Caco-2 (cell line): ENCODE measurements at places on chromosomes 7 and 10.

GRCh38 chr7:158559356-158559755, 28.3 kb downstream of the PTPRN2 start:
- DNase-seq: no peak

DNA sequence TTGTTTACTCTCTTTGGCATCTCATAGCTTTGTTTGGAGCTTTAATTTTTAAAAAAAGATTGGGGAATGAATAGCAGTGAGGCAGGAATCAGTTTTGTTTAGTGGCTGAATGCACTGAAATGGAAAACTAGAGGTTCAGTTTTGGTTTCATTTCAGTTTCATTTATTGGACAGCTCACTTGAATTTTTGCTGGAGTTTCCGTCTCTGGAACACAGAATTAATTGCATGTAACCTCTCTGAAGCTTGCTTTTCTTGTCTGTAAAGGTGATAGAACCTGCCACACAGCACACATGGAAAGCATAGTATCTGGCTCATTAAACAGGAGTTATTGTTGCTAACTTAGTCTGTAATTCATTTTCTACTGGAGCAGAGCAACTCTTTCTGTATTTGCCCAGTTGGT, 7.1 kb downstream of the GRM8 start:
- DNase-seq: no peak

DNA sequence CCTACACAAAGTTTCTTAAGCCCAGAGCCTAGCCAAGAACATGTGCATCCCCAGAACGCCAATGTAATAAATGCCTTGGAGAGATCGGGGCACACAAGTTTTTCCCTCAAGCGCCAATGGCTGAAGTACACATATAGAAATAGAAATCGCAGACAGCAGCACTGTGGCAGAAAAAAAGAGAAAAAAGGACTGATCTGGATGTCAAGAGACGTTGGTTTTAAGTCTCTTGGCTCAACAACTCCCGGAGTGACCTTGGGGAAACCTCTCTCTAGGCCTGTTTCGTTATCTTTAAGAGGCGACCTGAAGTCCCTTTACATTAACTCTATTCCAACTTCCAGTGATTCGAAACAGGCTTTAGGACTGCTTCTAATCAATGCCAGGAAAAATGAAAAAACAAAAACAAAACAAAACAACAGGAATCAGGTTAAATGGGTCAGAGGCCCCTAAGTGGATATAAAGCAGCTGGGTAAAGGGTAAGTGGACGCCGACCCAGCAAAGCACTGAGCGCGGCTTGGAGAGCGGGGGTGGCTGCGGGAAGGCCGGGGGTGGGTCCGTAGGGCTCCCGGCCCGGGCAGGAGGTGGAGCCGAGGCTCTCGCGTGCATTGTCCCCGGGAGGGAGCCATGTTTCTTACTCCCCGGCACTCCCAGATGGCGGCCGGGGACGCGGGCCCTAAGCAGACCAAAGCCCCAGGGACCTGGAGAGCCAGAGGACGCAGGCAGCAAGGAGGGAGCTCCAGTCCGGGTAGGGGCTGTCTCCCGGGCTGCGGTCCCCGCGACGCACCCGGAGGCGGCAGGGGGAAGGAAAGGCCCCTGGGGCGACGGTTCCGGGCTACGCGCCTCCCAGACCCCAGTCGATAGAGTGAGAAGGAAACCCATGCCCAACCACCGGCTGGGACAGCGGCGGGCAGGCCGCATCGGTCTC, 757 bp downstream of the EIF3A start:
- peak; percentile 78 for DNase-seq

DNA sequence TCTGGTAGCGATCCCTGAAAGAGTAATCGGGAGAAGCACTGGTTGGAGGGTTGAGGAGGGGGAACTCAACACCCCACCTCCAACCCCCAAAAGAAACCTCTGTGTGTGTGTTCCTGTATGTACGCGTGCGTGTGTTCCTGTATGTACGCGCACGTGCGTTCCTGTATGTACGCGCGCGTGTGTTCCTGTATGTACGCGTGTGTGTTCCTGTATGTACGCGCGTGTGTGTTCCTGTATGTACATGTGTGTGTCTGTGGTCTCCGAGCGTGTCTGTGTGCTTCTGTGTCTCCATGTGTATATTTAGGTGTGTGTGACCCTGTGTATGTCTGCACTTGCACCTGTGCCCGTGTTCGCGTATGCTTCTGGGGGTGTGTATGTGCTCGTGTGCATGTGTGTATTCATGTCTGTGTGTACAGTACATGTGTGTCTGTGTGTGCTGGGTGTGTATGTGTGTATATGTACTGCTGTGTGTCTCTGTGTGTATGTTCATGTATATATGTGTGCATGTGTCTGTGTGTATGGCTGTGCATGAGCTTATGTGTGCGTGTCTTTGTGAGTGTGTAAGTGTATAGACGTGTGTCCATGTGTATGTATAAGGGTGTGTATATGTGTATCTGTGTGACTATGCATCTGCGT, 42.9 kb upstream of the KLF6 start:
- DNase-seq: no peak

DNA sequence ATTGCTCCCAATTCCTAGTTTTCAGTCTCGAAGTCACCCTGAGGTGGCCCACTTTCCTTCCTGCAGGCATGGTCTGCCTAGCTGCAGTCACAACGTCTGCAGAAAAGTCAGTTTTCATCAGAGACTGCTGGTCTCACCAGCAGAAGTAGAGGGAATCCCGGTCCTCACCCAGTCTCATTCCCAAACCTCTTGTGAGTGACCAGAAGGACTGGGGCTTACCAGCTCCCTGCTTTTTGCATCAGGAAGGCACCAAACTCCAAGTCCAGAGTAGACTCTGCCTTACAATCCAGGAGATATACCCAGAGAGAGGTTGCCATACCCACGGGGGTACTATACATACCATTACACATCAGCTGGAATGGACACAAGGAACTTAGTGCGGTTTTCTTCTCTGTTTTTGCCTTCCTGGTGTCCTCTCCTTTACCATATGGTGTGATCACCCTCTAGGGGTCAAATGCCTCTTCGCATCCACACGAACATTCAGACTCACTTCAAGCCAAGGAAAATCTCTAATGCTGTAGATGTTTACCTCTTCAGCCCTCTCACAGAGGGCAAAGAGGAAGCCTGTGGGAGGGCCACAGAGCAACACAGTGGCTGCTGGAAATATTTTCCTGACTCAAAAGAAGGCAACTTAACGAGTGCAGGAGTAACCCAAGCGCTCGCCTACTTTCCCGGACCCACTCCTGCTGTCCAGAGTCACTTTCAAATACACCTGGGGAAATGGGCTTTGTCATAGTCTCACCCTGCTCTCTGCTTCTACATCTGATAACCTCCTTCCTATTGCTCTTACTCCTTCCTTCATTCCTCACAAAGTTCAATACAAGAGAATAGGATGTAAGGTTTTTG, 220.9 kb downstream of the C7orf25 start:
- peak; percentile 30 for DNase-seq

DNA sequence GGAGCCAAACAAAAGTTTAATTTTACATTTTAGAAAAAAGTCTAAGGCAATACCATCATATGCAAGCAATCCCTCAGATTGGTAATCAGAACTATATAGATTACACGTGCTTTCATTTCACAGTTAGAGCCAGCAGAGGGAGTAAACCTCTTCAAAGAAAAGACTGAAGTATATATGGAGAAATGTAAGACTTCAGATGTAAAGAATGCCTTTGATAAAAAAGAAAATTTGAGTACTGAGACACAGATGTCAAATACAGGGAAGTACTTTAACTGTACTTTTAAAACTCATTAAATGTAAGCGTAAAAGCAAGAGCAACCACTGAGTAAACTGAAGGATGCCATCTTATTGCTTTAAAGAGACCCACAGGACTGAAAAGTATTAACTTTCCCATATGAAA, 101.4 kb upstream of the FAM133B start:
- DNase-seq: no peak

DNA sequence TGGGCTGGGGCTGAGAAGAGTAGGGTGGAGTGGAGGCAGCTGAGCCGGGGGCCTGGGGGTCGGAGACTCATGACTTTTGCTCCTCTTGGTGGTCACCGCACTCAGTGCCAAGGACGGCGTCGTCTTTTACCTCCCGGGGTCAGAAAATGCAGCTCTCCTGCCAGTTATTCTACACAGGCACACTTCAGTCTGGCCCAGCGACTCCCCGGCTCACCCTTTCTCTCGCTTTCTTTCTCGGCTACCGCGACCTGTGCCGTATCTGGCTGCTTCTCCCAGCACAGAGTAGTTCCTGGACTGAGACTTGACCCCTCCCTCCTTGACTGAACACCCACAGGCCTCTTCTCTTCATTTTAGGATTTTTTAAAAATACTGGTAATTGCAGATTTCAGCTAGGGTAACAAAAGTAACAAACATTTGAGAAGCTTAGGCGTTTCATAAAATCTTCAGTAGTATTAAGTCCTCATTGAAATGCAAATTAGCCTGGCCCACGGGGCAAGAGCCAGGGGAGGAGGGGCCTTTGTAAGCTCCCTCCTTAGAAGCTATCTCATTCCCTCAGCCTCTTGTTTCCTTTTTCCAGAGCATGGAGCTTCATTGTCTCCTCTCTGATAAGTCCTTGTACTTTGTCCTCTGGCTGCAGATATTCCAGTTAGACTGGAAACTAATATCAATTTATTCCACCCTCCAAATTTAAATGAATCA, 1.1 kb upstream of the PRLHR start:
- no peak for DNase-seq

DNA sequence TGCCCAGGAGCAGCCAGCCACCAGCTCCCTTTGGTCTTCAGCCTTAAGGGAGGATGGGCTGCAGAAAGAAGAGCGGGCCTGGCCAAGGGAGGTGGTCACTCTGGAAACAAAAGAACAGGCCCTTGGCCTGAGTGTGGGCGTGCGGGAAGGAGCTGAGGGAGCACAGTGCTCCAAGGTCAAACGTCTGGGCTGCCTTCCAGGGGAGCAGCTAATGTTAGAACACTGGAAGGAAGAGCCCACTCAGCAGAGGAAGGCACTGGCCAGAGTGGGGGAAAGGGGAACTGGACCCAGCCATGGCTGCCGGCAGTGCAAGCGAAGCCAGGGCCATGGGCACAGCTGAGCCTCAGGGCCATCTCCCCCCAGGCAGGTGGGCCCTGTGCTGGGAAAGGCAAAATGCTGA, 42.7 kb downstream of the FAM53B start:
- DNase-seq: no peak

DNA sequence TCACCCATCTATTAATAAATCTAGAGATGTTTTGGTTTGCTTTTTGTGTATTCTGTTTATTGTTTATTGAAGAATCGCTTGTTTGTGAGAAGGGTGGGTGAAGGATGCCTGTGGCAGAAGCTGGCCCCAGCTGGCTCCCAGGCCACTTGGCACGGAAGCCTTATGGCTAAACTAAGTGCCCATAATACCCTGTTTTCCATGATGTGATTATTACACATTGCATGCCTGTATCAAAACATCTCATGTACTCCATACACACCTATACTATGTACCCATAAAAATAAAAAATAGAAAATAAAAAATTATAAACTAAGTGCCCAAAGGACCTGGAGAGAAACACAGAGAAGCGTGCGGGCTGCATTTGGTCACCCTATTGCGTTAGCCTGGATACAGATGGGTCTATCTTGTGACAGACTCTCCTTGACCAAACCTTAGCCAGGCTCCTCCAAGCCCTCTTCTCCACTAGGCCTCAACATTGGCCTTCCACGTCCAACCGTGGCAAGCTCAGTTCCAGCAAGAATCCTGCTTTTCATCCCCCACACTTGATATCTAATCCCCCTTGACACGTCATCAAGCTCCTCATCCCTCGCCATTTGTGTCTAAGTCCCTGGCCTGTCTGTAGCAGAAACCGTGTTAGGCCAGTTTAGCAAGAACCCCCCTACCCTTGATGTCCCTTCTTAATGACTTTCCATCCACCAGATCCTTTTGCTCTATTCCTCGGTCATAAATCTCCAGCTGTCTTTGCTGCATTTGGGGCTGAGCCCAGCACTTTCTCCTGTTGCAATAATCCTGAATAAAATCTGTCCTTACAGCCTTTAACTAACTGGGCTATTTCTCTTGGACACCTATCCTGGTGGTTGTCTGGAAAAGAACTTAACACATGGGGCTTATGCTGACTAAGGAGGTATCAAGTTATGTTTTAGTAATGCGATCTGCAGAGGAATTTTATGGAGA, 245.2 kb downstream of the TNS3 start:
- no peak for DNase-seq

GRCh38 chr10:33459602-33460001, 125.1 kb upstream of the NRP1 start:
- DNase-seq: no peak

DNA sequence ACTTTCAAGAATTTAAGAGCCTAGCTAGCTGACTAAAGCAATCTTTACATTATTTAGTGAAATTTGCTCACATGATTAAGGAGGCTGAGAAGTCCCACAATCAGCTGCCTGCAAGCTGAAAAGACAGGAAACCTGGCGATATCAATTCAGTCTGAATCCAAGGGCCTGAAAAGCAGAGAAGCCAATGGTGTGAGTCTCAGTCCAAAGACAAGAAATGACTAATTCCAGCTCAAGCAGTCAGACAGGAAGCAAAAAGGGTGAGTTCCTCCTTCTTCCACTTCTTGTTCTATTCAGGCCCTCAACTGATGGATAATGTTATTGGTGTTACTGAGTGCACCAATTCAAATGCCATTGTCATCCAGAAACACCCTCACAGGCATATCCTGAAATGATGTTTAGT, 1231.6 kb upstream of the CELF2 start:
- no peak for DNase-seq

DNA sequence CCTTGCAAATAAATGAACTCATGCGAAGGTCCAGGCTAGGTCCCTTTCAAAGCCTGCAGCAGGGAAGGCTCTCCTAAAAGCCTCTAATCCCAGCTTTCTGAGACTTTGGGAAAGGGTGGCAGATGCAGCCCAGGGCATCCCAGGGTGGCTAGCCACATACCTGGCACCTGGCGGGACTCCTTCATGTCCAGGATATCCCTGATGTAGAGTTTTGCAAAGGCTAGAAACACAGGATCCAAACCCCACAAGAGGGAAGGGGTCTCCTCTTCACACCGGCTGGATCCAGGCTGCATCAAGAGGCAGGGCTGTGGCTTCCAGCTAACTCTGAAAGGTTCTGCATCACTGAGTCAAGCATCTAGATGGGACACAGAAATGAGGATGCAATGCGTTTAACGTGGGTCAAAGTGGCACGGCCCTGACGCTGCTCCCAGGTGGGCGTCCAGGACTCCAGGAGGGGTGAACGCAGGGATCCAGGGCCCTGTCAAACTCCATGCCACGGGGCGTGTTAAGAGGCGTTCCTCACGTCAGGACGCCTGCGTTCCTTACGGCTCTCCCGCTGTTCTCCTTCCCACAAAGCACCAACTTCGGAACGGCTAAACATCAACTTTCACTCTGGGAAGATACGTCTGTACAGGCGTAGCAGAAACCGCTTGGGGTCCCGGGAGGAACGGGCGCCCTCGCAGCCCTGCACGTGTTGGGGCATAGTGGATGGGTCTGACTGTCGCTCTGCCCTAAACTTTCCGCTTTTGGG, 507 bp downstream of the STN1 start:
- no peak for DNase-seq

- DNase-seq: no peak
These were observed 147.8 kb downstream of the GFRA1 start for GRCh38 chr10:116125180-116125579.

DNA sequence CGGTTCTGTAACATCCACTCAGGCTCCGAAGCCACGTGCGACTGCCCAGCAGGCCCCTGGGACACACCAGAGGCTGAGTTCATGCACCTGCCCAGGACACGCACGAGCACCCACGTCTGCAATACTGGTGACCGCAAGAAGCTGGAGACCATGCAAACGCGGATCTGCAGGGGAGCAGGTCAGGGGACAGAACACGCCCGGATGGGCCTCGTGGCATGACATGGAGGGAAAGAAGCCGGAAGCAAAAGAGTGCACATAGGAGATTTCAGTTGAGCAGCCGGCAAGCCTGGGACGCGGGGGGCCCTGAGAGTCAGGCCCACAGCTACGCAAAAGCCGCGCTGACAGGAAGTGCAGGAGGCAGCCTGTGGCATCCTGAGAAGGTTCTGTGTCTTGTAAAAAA, 73.7 kb downstream of the FOXL3 start:
- no peak for DNase-seq
